ENCODE measurements at places on chromosomes 12 and 14.

DNA sequence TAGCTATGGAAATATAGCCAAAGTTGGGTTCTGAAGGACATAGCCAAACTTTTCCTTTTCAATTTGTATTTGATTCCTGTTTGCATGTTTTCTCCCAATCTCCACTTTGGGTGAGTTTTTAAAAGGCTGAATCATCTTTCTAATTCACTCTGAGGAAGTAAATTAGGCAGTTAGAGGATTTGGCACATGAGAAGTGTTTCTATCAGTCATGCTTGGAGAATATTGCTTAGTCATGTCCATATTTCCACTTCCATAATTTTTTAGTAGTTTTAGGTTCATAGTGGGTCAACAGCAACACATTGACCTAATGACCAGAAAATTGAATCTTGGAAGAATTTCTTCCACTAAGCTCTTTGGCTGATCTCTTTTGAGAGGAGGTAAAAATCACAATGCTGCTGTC, 21.8 kb downstream of the IRAK3 start:
- no peak for DNase-seq

GRCh38 chr12:48990552-48990951, 8.6 kb downstream of the DDN start:
- no peak for DNase-seq

GRCh38 chr12:116358893-116359761, 81.6 kb upstream of the MED13L start:
- peak; percentile 94 for DNase-seq

DNA sequence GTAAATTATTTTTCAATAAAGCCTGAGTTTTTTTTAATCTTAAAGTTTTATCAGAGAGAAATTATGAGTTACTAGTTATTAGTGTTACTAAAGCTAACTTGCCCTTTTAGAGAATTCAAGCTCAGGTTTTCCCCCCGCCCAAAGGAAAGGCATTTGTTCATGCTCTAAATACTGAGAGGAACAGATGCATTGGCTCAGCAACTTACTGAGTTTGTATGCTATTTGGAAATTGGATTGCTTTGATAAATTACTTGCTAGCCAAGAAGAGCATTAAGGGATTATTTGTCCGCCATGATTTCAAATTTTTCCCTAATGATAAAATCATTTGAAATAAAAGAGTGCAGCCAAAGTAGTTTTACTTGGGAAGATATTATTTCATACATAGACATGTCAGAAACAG, 149.4 kb downstream of the METTL25 start:
- DNase-seq, result peak; percentile 16

DNA sequence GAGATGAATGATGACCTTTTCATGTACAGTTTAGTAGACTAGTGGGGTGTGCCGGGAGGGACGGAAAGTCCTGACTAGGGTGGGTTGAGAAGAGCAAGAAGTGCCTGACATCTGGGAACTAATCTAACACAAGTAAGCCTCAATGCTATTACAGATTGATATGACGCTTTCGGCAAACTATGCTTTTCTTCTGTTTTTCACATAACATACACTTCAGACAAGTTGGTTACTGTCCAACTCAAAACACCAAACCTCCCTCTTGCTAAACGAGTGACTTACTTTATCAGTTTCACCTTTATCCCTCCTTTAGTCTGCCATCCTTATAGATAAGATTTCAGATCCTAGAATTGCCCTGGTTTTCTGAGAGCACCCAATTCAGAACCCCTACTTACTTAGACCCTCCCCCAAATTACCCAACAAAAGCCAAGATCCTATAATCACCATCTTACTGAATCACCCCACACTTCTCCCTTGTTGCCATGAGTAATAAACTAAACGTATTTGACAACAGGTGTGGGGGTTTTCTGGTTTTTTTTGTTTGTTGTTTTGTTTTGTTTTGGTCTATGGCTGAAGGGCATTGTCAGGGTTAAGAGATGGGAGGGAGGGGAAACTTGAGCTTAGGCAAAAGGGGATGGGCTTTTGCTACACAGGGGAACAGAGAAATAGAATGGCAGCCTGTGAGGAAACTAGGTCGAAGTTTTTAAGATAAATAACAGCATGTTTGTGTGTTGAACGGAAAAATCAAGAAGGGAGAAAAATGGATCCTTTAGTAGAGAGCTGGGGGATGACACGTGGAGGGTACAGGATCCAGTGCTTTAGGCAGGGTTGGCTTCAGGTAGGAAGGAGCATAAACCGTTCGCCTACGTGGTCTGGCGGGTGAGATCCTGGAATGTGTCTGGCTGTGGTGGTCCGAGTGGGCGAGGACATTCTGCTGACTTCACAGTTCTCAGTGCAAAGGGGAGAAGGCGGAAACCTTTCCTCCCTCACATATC, 6.1 kb upstream of the PSMA3 start:
- DNase-seq, result peak; percentile 65

- DNase-seq, result no peak
Measured at GRCh38 chr12:2212971-2213869, 160.4 kb downstream of the CACNA1C start.

GRCh38 chr12:88243982-88244381, 101.9 kb downstream of the TMTC3 start:
- no peak for DNase-seq

DNA sequence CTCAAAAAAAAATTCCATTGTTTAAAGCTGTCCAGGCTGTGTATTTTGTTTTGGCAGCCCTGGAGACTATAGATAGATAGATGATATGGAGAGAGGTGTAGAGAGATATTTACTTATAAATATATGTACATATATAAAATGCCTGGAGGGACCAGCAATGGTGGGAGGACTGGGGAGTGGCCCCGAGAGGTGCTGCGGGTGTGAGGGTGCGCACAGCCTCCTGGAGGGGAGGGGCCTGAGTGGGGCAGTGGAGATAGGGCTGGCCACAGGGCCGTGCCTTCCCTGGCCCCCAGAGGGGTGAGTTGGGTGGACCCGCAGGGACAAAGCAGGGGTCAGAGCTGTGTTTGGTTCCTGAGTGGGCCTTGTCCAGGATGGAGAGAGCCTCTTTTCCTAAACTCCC, 6.5 kb downstream of the ADSS1 start:
- DNase-seq, result no peak

GRCh38 chr12:8780389-8780788, 42.0 kb upstream of the A2ML1 start:
- peak; percentile 20 for DNase-seq

DNA sequence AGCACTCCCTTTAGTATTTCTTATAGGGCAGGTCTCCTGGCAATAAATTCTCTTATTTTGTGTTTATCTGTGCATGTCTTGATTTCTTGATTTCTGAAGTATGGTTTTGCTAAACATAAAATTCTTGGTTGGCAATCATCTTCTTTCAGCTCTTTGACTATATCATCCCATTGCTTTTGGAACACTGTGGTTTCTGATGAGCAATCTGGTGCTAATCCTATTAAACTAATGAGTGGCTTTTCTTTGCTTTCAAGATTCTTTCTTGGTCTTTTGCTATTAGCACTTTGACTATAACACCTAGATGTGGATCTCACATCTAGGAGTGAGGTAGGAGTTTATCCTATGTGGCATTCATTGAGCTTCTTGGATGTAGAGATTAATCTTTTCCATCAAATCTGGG, 120.7 kb upstream of the MED13L start:
- no peak for DNase-seq

DNA sequence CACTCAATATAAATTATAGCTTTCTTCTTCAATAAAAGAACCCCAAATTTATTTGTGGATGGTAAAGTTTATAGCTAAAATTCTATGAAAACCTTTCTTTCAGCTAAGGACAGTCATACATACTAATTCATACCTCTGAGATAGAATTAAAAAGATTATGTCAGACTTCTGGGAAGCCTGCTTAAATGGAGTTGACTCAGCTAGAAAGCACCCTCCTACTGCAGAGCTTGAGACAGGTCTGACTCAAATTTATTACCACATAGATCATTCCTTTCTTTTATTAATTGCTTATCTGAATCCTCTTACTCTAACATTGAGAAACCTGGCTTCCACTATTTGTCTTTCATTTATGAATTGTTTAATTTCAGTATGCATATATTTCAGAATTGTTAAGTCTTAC, 1007.0 kb upstream of the LRFN5 start:
- DNase-seq, result no peak

DNA sequence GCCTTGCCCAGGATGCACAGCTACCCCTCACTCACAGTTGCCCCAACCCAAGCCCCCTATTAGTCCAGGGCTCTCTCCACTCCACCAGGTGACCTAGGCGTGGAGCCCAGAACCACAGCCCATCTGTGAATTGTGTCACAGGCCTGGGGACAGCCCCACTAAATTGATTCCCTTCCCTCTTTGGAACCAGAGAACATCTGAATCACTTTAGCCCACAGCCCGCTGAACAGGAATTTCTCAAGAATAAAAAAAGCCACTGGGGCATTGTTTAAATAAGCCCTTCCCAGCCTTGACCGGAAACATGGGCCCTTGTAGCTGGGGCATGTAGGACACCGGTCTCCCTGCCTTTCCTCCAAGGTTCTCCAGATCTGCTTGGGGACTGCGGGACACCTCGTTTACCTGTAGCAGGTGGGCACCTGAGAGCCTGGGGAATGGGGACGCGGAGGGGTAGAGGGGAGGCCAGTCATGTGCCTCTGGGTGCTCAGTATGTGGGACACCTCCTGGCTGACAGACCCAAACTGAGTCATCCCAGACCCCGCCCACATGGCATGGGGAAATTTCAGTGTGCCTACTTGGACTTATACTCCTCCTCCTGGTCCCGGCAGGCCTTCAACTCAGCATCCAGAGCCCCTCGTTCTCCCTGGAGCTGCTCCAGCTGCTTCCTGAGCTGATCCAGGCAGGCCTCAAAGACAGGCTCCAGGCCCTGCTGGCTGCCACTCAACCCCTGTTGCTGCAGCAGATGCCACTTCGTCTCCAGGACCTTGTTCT, 1.3 kb downstream of the KRT78 start:
- DNase-seq, result no peak

GRCh38 chr12:72472350-72472749, 200.2 kb downstream of the TRHDE start:
- DNase-seq, result no peak

DNA sequence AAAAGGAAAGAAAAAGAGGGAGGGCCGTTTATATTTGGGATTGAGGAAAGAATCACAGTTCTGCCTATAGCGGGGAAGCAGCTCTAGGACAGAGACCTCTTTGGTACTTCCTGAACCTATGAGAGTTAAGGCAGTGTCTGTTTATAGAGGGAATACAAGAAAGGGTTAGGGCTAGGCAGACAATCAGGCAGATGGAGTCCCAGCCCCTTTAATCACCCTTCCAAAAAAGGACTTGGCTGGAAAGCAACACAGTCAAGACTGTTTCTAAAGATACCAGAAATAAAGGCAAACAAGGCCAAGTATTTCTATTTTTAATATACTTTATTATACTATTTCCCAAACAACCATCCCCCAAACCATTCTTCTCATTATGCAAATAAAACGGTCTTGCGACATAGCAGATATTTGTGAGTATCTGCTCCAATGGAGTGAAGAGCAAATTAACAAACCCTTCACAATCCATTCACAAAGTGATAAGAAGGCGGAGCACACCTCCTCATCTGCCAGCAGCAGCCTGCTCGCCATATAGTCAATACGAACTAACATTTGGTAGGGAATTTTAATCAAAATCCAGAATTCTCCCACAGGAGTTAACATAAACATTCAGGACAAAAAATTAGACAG, 697 bp upstream of the GRIP1 start:
- DNase-seq, result peak; percentile 38

All from hindlimb muscle (tissue), 1 donor.